ENCODE measurements at places on chromosomes 13 and 19. TPM values are rescaled to one million over a fixed set of nuclear protein-coding genes. Genes with fewer than 3 reads are reported as not detected.

Gene COL5A3
- total RNA-seq, result 0.39 TPM

Gene WDR87
- 0.26 TPM for total RNA-seq

Gene LIM2
- total RNA-seq, result 0.38 TPM

Gene SHC2
- 21.5 TPM for total RNA-seq

Gene CYP2A6
- 1.4 TPM for total RNA-seq

Gene ZNF417
- 15.3 TPM for total RNA-seq

GRCh38 chr19:2488405-2488941, 12.5 kb downstream of the GADD45B start:
- ATAC-seq, result peak; percentile 4

GRCh38 chr13:88068316-88068715, 397.1 kb downstream of the SLITRK5 start:
- ATAC-seq, result no peak

DNA sequence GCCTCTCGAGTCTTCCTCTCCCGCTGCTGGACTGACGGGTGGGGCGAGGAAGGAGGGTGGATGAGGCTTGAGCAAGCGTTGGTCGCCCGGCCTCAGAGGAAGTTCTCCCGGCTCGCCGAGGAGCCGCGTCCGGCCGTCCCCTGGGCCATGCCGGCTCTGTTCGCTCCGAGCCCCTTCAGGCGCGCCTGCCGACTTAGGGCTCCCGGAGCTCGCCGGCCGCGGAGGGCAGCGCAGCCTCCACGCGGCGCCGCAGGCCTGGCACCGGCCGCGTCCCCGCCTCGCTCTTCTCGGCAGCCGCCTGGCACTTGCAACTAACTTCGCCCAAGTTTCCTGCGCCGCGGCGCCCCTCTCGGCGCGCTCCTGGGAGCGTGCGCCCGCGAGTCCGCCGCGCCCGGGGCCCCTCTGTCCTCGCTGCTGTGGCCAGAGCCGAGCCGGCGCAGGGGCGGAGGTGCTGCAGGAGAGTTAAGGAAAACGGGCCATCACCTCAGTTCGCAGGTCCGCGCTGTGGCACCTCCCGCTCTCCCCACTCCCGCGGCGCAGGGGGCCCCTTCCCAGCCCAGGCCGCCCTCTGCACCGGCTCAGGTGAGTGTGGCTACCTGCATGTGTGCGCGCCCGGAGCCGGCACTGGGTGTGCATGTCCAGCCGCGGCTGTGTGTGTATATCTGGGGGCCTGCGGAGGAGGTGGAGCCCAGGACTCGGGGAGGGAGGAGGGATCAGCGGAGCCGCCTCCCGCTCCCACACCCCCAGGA, 641 bp upstream of the SOX21 start:
- ATAC-seq, result peak; percentile 63

GRCh38 chr13:22235950-22236290, 565.0 kb downstream of the FGF9 start:
- no peak for ATAC-seq

DNA sequence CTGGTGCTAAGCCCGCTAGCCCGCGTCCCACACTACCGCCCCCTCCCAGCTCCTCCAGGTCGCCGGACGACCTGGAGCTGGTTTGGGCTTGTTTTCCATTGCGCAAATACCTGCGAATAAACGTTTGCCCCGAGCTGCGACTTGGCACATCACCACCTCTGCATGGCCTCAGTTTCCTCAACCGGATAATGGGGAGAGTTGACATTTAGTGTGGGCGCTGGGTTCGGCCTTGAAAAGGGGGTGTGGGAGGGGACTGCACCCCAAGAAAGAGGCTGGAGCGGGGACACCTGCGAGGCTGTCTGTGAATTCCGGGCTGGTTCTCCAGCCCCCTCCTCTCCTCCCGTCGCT, 11.0 kb upstream of the JUND start:
- no peak for ATAC-seq

GRCh38 chr13:113775451-113776145, 16.6 kb downstream of the TMEM255B start:
- ATAC-seq, result no peak

- ATAC-seq, result peak; percentile 86
These were observed 61.4 kb downstream of the CCNE1 start for GRCh38 chr19:29873024-29873800.

GRCh38 chr19:6935069-6935468, 47.7 kb downstream of the ADGRE1 start:
- ATAC-seq, result no peak

GRCh38 chr13:99063952-99064351, 86.1 kb upstream of the DOCK9 start:
- ATAC-seq, result peak; percentile 78
